ENCODE measurements at places on chromosomes 7 and 10.

DNA sequence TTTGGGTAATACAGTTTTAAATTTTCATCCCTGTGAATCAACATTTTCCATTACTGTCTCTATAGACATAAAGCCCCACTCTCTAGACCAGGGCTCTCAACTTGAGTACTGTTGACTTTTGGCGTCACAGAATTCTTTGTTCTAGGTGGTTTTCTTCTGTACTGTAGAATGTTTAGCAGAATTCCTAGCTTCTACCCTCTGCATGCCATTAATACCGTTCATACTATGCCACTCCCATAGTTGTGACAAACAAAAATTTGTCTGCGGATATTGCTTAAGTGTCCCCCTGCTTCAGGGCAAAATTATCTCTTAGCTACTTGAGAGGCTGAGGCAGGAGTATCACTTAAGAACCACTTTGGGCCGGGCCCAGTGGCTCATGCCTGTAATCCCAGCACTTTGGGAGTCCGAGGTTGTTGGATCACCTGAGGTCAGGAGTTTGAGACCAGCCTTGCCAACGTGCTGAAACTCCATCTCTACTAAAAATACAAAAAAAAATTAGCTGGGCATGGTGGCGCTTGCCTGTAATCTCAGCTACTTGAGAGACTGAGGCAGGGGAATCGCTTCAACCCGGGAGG lies 57.3 kb upstream of the NRG3 start:
- no peak for DNase-seq

DNA sequence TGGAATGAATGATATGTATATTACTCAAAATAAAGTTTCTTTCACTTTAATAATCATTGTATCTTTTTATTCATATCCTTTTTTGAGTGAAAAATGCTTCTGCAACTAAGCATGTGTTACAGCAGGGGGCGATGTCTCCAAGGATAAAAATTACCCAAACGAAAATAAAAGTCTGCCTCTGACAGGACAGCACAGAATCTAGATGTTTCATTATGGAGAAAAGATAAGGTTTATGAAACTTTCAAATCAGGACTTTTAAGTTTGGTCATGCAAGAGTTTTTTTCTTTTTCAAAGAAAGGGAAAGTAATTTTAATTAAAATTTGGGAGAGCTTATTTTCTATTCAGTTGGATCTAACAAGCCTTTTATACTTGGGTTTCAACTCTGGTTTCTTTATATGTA lies 48.4 kb downstream of the TES start:
- peak; percentile 15 for DNase-seq

GRCh38 chr10:73910401-73910763 lies 550 bp upstream of the PLAU start:
- DNase-seq = no peak

GRCh38 chr10:85650791-85651496 lies 715.7 kb downstream of the GRID1 start:
- no peak for DNase-seq

GRCh38 chr10:132808383-132809231 lies 22.7 kb upstream of the NKX6-2 start:
- DNase-seq = no peak

DNA sequence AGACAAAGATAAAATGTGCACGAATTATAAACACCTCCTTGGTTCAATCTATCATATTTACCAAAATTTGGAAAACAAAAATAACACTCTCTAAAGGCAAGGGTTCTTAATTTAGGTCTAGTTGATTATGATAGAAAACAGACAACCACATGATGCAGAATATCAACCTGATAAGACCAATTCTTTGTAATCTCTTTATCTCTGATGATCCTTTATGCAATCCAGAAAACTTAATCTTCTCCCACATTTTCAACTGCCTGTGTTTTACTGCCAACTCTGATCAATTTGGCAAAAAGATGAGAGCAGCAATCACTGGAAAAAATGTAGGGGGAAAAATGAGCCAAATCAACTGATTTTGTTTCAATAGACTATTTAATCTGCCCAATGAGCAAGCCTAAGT lies 148.5 kb downstream of the LRRN3 start:
- no peak for DNase-seq

GRCh38 chr7:2730846-2731770 lies 43.1 kb downstream of the AMZ1 start:
- DNase-seq = no peak

DNA sequence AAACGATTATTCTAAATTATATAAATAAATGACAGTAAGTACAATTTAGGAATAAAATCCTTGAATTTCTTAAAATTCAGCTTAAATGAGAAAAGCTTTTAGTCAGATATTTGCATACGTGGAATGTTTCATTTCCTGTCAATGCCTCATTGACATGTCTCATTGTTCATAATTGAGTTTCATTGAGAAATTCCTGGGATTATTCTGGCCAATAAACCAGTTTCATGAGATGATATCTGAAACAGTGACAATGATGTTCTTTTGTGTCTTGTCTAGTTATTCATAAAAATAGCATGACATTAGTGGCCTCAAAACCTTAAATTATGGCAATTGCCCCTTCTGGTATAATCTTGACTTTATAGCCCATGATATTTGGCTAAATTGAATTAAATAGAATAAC lies 95.8 kb downstream of the DKK1 start:
- DNase-seq = no peak

- DNase-seq = no peak
Observed at GRCh38 chr7:131104596-131105293, 222.9 kb upstream of the MKLN1 start.

DNA sequence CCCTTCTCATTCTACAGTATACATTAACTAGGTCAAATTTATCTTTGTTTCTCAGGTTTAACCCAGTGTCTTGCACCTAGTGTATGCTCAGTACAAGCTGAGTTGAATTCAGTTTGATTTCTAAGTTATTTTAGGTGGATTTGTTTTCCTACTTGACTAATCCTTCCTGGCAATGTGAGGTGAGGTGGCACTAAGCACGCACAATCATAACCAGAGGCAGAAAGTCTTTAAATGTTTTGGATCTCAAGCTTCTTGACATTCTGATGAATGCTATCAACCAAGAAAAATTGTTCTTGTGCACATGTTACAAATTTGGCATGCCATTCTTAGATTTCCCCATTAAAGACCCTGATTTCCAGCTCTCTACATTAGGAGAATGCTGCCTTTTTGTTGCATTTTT lies 3.2 kb downstream of the BZW2 start:
- DNase-seq = no peak

- no peak for DNase-seq
Observed at GRCh38 chr7:27162561-27163287, 2.6 kb downstream of the HOXA9 start.

- no peak for DNase-seq
Observed at GRCh38 chr10:71259815-71260501, 47.6 kb downstream of the UNC5B start.

GRCh38 chr7:98618786-98619185 lies 1.7 kb downstream of the NPTX2 start:
- no peak for DNase-seq

DNA sequence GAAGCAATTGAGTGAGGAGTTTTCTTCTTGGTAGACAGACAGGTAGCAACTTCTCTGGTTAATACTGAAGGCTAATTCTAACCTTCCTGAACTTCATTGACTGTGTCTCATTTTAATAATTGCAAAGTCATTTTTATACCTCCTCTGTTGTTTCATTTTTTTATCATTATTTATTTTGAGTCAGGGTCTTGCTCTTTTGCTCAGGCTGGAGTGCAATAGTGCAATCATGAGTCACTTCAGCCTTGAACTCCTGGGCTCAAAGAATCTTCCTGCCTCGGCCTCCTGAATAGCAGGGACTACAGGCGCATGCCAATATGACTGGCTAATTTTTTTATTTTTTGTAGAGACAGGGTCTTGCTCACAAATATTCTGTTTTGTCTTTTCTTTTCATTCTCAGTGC lies 45.4 kb downstream of the APBB1IP start:
- DNase-seq = no peak
